ENCODE measurements at places on chromosomes 3 and 15.

DNA sequence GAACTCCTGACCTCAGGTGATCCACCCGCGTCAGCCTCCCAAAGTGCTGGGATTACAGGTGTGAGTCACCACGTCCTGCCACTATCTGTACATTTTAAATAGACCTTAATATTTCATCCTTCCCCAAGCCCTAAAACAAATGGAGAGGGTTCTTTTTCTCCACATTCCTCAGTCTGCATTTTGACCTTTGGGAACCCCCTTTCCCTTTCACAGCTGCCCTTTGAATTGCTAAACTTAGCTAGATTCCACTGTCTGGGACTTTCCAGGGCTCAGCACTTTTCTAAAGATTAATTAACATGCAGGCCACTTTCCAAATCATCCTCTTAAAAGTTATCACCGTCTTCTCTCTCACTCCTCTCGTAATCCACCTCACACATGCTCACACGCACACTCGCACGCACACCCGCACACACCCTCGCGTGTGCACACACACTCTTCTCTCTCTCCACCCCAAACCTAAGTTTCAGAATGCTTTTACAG lies 124.2 kb downstream of the TMCO5A start:
- DNase-seq, result no peak

- no peak for DNase-seq
Measured at GRCh38 chr3:87706176-87706575, 352.6 kb downstream of the CGGBP1 start.

GRCh38 chr3:38009807-38010591 lies 19.4 kb downstream of the VILL start:
- DNase-seq, result no peak

GRCh38 chr15:67832031-67832551 lies 6.8 kb downstream of the SKOR1 start:
- DNase-seq, result no peak

- DNase-seq, result no peak
Measured at GRCh38 chr3:111803123-111803593, 55.9 kb upstream of the PHLDB2 start.

All from progenitor cell of endocrine pancreas (in vitro differentiated cells).